M059J (cell line): ENCODE measurements at places on chromosomes 2 and 18. TPM values are rescaled to one million over a fixed set of nuclear protein-coding genes. Genes with fewer than 3 reads are reported as not detected.

Gene LHCGR
- total RNA-seq = not detected in 2 replicates

Gene COL3A1
- total RNA-seq = 88.9 and 103 TPM in 2 replicates

Gene HNMT
- total RNA-seq = 9.7 and 9.8 TPM in 2 replicates

Gene ANTXR1
- 28.2 and 38.6 TPM in 2 replicates for total RNA-seq

Gene APCDD1
- total RNA-seq = 2.4 and 6.8 TPM in 2 replicates

Gene CDKL4
- total RNA-seq = not detected in 2 replicates

Gene FBXO15
- total RNA-seq = 0.17 and 0.71 TPM in 2 replicates

Gene ZCCHC2
- 9.6 and 13.0 TPM in 2 replicates for total RNA-seq

Gene ACP1
- total RNA-seq = 99.4 and 125 TPM in 2 replicates
